Activated CD4-positive, alpha-beta T cell treated with anti-CD3 and anti-CD28 coated beads, Interleukin-2, amount 10 ng/mL, durations not matched to agents 7 days and 5 days (primary cell): ENCODE measurements at places on chromosomes 4 and X. TPM values are rescaled to one million over a fixed set of nuclear protein-coding genes. Genes with fewer than 3 reads are reported as not detected.

DNA sequence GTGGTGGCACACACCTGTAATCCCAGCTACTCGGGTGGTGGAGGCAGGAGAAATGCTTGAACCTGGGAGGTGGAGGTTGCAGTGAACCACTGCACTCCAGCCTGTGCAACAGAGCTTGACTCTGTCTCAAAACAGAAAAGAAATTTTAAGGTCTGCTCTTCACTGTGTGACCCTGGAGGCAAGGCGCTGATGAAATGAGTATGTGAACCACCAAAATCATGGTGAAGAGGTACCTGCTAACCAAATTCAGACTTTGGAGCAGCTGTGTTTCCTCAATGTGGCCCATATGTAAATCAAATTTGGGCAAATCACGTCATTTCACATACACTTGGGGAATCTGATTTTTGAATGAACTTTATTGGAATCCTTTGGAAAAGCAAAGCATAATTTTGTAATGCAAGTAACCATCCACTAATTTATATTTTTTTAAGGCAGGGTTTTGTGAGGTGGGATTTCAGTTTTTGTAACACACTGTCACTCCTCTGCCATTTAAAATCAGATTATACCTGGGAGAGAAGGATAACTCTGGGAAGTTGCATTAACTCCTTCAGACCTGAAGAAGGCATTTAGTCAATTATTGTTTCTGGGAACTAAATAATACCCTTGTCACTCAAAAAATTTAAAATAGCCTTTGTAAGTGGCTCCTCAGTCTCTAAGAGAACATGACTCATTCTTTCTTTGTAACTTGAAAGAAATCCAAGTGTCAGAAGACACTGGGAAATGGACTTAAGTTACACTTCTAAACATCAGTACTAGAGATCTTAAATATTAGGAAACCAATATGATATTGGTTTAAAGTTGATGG lies 24.0 kb downstream of the DOCK11 start:
- H3K4me1 ChIP-seq: peaks cover 57% of the 10 kb centered on the region
- H3K27me3 ChIP-seq: no peaks in the 10 kb centered on the region
- H3K4me3 ChIP-seq: no peak overlapping the region
- no peak for DNase-seq
- H3K36me3 ChIP-seq: peaks cover 23% of the 10 kb centered on the region

GRCh38 chrX:42869659-42870476 lies 91.9 kb upstream of the PPP1R2C start:
- H3K36me3 ChIP-seq: no peaks in the 10 kb centered on the region
- no peak overlapping the region for H3K27ac ChIP-seq
- no peaks in the 10 kb centered on the region for H3K27me3 ChIP-seq
- no peak overlapping the region for H3K4me3 ChIP-seq

DNA sequence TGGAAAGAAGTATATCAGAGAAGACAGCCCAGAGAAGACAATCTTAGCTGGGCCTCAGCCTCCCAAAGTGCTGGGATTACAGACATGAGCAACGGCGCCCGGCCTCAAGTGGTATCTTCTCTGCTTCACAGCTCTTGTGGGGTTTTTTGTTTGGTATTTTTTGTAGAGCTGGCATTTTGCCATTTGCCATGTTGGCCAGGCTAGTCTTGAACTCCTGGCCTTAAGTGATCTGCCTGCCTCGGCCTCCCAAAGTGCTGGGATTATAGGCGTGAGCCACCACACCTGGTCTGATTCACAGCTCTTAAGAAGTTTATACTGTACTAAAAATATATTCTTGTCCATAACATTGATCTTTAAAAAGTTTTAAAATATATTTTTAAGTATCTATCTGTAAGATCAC lies 12.4 kb downstream of the UTP3 start:
- H3K27ac ChIP-seq: no peak overlapping the region

- no peak overlapping the region for H3K4me3 ChIP-seq
- DNase-seq: no peak
- H3K27ac ChIP-seq: no peak overlapping the region
- no peaks in the 10 kb centered on the region for H3K36me3 ChIP-seq
- no peaks in the 10 kb centered on the region for H3K4me1 ChIP-seq
These were observed 17.3 kb downstream of the PARM1 start for GRCh38 chr4:74950200-74950599.

DNA sequence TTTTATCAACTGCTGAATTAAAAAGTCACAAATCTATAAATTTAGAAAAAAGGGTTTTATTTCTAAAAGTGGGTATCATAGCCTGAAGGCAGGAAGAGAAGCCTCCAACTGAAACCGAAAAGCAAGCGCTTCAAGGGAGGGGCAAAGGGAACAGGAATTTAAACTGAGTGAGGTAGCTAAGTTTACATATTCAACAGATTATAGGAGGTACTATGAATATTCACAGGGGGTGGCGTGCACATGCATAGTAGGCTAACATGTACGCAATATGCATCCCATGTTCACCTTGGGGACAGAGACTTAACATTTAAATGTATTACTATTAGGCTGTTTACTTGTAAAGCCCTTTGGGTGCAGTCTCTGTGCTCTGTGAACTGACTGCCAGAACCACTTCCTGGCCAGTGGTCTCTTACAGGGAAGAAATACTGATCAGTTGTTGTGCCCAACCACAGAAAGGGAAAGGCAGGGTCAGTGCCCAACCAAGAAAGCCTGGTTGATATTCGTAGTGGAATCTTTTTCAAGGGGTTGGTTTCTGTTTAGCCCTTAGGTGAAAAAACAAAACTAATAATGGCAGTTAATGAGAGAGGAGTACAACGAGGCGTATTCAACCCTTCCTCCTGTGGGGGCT lies 168.7 kb upstream of the GALNTL6 start:
- DNase-seq: no peak
- no peaks in the 10 kb centered on the region for H3K27me3 ChIP-seq
- no peaks in the 10 kb centered on the region for H3K36me3 ChIP-seq
- peaks cover 10% of the 10 kb centered on the region for H3K4me1 ChIP-seq
- H3K27ac ChIP-seq: no peak overlapping the region

Gene KCND1
- total RNA-seq: 2.9 TPM

DNA sequence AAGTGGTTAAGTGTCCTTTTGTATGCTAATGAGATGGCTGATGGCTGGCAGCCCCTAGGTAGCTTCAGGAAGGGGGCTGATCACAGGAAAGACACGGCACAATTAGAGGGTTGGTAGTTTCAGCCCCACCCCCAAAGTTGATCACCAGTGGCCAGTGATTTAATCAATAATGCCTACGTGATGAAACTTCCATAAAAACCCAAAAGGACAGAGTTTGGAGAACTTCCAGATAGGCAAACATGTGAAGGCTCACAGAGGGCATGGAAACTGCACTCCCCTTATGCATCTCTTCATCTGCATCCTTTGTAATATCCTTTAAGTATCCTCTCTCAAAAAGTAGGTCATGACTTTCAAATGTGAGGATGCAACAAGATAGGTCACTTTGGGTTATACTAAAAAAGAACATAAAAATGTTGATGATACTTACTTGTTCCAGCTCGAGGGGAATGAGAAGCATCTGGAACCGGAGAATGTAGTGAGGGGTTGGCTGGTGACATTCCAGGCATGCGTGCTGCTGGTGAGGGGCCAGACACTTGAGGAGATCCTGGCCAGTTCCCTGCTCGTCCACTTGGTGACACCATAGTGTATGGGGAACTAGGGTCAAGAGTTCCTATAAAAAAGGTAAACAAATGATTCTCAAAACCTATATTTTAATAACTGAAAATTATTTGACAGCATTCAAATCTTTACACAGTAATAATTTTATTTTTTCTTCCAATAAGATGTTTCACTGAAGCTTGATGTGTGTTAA lies 16.7 kb upstream of the CXorf38 start:
- no peak for DNase-seq
- H3K27me3 ChIP-seq: no peaks in the 10 kb centered on the region
- no peak overlapping the region for H3K4me3 ChIP-seq
- peaks cover 33% of the 10 kb centered on the region for H3K36me3 ChIP-seq

Gene ABCE1
- 72.3 TPM for total RNA-seq

Gene MAGEA11
- not detected for total RNA-seq

DNA sequence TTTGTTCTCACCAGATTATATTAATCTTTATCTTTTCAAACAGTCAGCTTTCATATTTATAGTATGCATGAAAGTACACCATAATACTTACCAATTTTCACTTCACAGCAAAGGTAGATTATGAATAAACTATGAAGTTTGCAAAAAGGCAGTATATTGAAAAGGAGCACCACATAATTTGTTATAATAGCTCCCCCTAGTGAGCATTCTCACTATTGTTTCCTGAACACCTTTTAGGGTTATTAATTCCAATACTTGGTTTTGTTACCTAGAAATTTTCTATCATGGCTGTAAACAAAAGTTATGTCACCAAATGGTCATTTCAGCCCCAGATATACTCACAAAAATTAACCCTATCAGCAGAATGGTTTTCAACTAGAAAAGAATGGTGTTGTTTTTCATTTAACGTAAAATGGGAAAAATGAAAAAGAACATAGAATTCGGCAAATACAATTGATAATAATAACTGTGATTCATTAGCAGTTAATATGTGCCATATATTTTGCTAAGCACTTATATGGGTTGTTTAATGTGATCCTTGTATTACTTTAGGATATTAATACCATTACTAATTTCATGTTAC lies 30.2 kb upstream of the NKX6-1 start:
- no peak overlapping the region for H3K27ac ChIP-seq
- no peak for DNase-seq
- peaks cover 14% of the 10 kb centered on the region for H3K27me3 ChIP-seq
- H3K4me1 ChIP-seq: no peaks in the 10 kb centered on the region

Gene DIPK2B
- not detected for total RNA-seq

Gene KLHL13
- 0.27 TPM for total RNA-seq

DNA sequence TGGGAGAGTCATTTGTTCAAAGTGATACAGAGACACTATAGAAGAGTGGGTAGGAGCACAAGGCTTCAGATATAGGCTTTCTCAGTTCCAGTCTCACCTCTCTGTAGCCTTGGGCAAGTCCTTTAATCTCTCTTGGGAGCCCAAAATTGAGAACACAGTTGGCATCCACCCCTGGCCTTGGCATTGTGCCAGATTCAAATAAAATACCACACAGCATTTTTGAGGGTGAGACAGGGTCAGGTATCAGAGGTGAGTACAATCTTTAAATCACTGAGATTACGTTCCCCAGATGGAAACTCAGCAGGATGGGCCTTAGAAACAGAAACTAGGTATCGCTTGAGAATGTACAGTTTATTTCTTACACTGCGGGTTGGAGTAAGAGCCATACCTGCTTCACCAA lies 25.2 kb upstream of the SMIM10L2A start:
- H3K27me3 ChIP-seq: no peaks in the 10 kb centered on the region
- H3K27ac ChIP-seq: no peak overlapping the region
- no peak overlapping the region for H3K4me3 ChIP-seq
- H3K36me3 ChIP-seq: peaks cover 2% of the 10 kb centered on the region
- no peak for DNase-seq

DNA sequence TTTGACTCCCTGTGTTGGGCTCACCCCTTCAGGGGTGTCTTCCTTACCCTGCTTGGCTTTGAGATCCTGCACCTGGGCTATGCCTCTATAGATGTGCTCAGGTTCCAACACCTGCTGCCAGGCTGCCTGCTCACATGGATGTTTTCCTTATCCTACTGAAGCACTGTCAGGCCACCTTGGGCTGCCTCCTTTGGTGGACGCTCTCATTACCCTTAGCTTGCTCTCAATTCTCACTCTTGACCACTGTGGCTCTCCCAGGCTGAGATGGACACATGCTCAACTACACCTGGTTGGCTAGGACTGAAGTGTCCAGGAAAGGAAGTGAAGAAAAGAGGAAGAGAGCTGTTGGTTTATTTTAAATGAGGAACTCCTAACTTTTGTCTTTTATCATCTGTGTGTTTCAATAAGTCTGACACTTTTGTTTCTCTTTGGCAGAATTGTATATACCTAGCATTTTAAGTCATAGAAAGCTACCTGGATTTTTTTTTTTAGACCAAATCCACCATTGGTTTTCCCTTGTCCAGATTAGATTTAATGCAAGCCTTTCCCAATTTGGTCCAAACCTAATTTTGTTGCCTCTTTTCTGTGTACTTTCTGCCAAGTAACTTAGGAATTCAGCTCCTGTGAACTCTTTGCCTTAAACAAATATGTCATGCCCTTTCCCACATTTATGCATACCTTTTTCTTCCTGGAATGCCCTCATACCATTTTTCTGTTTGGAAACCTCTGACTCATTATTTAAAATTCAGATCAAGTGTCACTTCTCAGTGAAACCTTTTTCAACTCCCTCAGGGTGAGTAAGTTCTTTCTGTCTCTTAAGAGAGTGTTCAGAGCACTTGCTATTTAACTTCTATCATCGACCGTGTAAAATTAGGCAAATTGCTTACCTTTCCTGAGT lies 175.8 kb downstream of the GC start:
- H3K4me1 ChIP-seq: no peaks in the 10 kb centered on the region
- DNase-seq: no peak
- no peaks in the 10 kb centered on the region for H3K36me3 ChIP-seq
- no peak overlapping the region for H3K27ac ChIP-seq
- H3K4me3 ChIP-seq: no peak overlapping the region
- H3K27me3 ChIP-seq: no peaks in the 10 kb centered on the region

GRCh38 chrX:14363728-14364127 lies 165.6 kb upstream of the GLRA2 start:
- no peaks in the 10 kb centered on the region for H3K27me3 ChIP-seq
- no peaks in the 10 kb centered on the region for H3K36me3 ChIP-seq
- H3K4me3 ChIP-seq: no peak overlapping the region
- no peaks in the 10 kb centered on the region for H3K4me1 ChIP-seq

- H3K27ac ChIP-seq: no peak overlapping the region
- no peak overlapping the region for H3K4me3 ChIP-seq
- DNase-seq: peak; percentile 1
- no peaks in the 10 kb centered on the region for H3K27me3 ChIP-seq
- H3K36me3 ChIP-seq: no peaks in the 10 kb centered on the region
- H3K4me1 ChIP-seq: no peaks in the 10 kb centered on the region
These were observed 30.5 kb upstream of the PPP2R2C start for GRCh38 chr4:6502747-6503465.

- no peak overlapping the region for H3K27ac ChIP-seq
- H3K27me3 ChIP-seq: no peaks in the 10 kb centered on the region
- H3K4me1 ChIP-seq: no peaks in the 10 kb centered on the region
- DNase-seq: no peak
- no peaks in the 10 kb centered on the region for H3K36me3 ChIP-seq
- H3K4me3 ChIP-seq: no peak overlapping the region
These were observed 157.5 kb upstream of the ITM2A start for GRCh38 chrX:79524642-79525041.

DNA sequence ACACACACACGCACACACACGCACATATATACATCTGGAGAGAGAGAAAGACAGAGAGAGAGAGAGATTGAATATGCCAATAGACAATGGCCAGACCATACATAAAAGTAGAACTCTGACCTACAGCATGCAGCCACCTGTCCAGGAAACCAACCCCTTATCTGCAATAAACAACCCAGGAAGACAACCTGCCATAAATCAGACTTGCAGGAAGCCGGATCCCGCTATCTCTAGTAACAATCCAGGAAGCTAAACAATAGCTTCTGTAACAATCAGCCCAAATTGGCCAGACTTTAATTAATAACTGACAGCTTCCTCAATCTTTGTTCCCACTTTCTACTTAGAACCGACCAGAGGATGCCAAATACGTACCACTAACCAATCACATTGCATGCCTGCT lies 173.2 kb downstream of the LDB2 start:
- H3K27me3 ChIP-seq: no peaks in the 10 kb centered on the region
- no peaks in the 10 kb centered on the region for H3K36me3 ChIP-seq
